ENCODE measurements at places on chromosomes 4 and X.
A peak's percentile ranks its signal among the peaks of the same experiment; 100 is the strongest.

DNA sequence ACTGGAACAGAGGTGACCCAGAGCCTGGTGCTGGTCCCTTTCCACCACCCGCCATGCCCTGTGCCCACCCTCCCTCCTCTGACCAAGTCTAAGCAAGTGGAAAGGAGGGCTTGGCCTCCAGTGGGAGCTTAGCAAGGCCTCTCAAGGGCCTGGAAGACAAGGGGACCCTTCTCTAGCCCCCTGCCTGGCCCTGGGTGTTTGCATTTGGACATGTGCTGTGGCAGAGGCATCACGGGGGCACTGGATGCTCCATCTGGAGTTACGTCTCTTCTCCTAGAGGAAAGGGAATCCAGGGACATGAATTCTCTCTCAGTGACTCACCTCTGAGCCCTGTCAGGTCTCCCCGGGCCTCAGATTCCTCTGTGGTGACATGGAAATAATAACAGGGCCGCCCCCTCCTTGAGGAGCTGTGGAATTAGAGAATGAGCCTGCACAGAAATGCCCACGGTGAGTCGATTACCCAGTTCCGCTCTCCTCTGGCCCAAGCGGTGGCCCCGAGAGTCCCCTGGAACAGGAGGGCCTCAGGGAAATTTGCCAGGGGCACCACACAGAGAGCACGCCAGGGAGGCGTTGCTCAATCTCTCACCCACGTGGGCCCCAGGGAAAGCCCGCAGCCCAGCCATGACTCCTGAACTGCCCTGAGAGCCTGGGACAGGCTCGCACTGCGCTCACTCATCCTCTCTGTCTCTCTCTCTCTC, 189.6 kb downstream of the BCOR start:
- H3K27ac ChIP-seq, result no peak overlapping the region
- no peaks in the 10 kb centered on the region for H3K36me3 ChIP-seq
- H3K27me3 ChIP-seq, result no peaks in the 10 kb centered on the region
- no peak overlapping the region for H3K4me3 ChIP-seq
- no peaks in the 10 kb centered on the region for H3K4me1 ChIP-seq
- no peak for DNase-seq

- peaks cover 17% of the 10 kb centered on the region for H3K4me1 ChIP-seq
- no peak overlapping the region for H3K4me3 ChIP-seq
- no peak for DNase-seq
- no peak overlapping the region for H3K27ac ChIP-seq
Observed at GRCh38 chr4:12729384-12729783, 754.8 kb downstream of the RAB28 start.

GRCh38 chr4:13313856-13314255, 170.3 kb downstream of the RAB28 start:
- no peaks in the 10 kb centered on the region for H3K27me3 ChIP-seq
- H3K36me3 ChIP-seq, result no peaks in the 10 kb centered on the region
- no peak overlapping the region for H3K4me3 ChIP-seq
- H3K4me1 ChIP-seq, result no peaks in the 10 kb centered on the region
- H3K27ac ChIP-seq, result no peak overlapping the region
- DNase-seq, result no peak

- H3K27ac ChIP-seq, result no peak overlapping the region
- H3K4me1 ChIP-seq, result peaks cover 39% of the 10 kb centered on the region
- no peak for DNase-seq
- no peaks in the 10 kb centered on the region for H3K27me3 ChIP-seq
- H3K36me3 ChIP-seq, result no peaks in the 10 kb centered on the region
Observed at GRCh38 chr4:152591396-152591795, 55.5 kb upstream of the FBXW7 start.

DNA sequence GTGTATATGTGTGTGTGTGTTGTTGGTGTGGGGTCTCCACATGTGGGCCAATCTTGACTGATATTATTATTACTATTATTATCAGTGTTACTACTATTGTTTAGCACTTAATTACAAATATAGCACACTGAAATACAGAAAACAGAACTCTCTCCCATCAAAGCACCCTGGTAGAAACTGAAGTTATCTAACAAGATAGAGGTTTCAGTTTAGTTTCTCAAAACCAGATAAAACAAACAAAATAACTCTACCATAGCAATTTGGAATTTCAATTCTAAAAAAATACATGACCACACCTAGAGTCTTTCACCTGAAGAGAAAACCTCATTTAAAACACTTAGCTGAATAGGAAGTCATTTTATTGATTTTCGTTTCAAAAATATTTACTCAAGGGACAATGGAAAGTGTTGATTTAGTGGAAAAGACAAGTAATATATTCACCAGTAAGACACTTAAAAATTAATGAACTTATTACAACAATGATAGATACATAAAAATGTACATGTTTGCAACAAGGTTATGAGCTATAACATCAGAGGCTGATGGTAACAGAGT, 252.3 kb downstream of the PDHA2 start:
- no peaks in the 10 kb centered on the region for H3K36me3 ChIP-seq
- no peak overlapping the region for H3K27ac ChIP-seq
- H3K27me3 ChIP-seq, result peaks cover 47% of the 10 kb centered on the region
- no peak overlapping the region for H3K4me3 ChIP-seq
- DNase-seq, result peak; percentile 75

DNA sequence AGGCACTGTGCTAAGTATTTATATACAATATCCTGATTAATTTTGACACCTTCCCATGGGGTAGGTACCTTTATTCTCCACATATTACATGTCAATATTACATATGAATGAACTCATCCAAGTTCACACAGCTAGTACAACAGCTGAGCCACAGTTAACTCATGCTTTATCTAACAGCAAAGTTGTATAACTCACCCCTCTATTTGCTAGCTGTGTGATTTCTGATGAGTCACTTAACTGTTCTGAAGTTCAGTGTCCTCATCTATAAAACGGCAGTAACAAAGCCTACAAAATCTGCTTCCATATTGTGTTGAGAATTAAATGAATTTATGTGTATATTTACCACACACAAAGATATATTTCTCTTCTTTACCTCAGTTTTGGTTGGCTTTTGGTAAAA, 48.2 kb upstream of the KDR start:
- no peaks in the 10 kb centered on the region for H3K27me3 ChIP-seq
- no peak overlapping the region for H3K27ac ChIP-seq
- no peaks in the 10 kb centered on the region for H3K36me3 ChIP-seq
- H3K4me1 ChIP-seq, result no peaks in the 10 kb centered on the region

DNA sequence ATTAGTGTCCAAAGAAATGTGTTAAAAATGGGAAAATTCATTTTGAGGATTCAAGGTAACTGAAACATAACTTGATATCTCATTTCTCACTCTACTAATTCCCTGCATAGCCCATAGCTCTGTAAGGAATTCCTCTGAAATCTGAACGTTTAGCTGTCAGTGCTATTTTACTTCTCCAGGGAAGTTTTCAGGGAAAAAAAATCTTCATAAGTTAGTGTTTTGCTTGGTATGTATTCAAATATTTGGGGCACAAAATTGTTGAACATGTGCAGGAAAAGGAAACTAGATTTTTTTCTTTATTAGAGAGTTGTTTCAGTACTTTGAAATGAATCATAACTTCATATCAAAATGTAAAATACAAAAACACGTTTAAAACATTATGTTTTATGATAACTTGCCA, 891.4 kb downstream of the CENPC start:
- DNase-seq, result no peak
- no peak overlapping the region for H3K4me3 ChIP-seq
- no peaks in the 10 kb centered on the region for H3K36me3 ChIP-seq

- no peaks in the 10 kb centered on the region for H3K36me3 ChIP-seq
- H3K27ac ChIP-seq, result peak overlapping the region; percentile 40
- peak; percentile 20 for DNase-seq
- H3K4me3 ChIP-seq, result peak overlapping the region; percentile 60
- H3K4me1 ChIP-seq, result peaks cover 4% of the 10 kb centered on the region
Observed at GRCh38 chr4:173289353-173289727, 44.8 kb downstream of the HMGB2 start.

GRCh38 chrX:40142417-40142816, 44.7 kb upstream of the BCOR start:
- H3K27ac ChIP-seq, result no peak overlapping the region
- no peaks in the 10 kb centered on the region for H3K4me1 ChIP-seq

GRCh38 chr4:167233685-167234315, 494 bp downstream of the SPOCK3 start:
- H3K36me3 ChIP-seq, result no peaks in the 10 kb centered on the region
- no peaks in the 10 kb centered on the region for H3K4me1 ChIP-seq
- H3K27ac ChIP-seq, result no peak overlapping the region
- H3K27me3 ChIP-seq, result no peaks in the 10 kb centered on the region
- peak overlapping the region; percentile 46 for H3K4me3 ChIP-seq

DNA sequence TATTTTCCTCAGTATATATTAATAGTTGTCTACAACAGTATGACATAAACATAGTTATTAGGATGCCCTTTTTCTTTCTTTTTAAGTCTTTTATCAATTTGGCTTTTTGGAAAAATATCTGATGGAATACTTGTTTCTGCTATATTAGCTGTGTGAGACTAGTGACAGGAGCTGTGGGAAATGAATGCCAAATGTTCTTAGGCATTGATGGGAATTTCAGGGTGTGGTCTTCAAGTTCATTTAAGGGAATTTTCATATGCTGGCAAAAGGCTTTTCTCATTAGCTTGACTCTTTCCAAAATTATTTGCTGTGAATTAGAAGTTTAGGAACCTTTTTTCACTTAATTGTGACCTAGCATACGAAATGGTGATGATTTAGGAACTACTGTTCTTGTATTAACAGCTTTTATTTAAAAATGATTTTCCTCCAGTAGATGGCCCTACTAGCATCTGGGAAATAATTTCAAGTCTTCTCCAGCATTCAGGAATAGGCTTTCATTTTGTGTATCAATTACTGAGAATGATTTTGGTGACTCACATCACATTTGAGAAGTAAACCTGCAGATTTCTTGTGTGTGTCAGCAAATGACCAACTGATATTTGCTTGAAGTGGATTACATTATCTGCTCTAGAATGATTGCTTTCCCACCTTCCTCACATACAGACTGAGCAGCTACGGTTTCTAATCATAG, 70.9 kb downstream of the HTT start:
- no peak for DNase-seq
- H3K4me3 ChIP-seq, result no peak overlapping the region
- H3K27ac ChIP-seq, result no peak overlapping the region
- H3K4me1 ChIP-seq, result no peaks in the 10 kb centered on the region
- H3K36me3 ChIP-seq, result no peaks in the 10 kb centered on the region
- H3K27me3 ChIP-seq, result no peaks in the 10 kb centered on the region

DNA sequence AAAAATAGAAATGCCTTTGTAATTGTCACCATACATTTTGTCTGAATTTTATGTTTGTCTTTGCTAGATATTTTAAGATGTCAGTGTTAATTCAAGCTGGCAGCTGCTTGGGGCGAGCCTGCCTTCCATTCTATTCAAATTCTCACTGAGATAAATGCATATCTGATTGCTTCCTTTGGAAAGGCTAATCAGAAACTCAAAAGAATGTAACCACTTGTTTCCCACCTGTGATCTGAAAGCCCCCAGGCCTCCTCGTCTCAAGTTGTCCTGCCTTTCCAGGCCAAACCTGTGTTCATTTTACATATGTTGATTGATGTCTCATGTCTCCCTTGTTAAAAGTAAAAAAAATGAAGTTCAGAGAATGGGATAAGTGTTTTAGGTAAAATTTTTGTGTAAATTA, 318.7 kb upstream of the TECRL start:
- H3K4me3 ChIP-seq, result no peak overlapping the region
- no peaks in the 10 kb centered on the region for H3K36me3 ChIP-seq
- no peak overlapping the region for H3K27ac ChIP-seq
- H3K4me1 ChIP-seq, result no peaks in the 10 kb centered on the region
- H3K27me3 ChIP-seq, result no peaks in the 10 kb centered on the region

Data from MM.1S (cell line).